Endothelial cell (in vitro differentiated cells): ENCODE measurements at places on chromosomes 4 and X. TPM values are rescaled to one million over a fixed set of nuclear protein-coding genes. Genes with fewer than 3 reads are reported as not detected.

- DNase-seq = no peak
Measured at GRCh38 chrX:69293776-69294601, 128.7 kb upstream of the PJA1 start.

DNA sequence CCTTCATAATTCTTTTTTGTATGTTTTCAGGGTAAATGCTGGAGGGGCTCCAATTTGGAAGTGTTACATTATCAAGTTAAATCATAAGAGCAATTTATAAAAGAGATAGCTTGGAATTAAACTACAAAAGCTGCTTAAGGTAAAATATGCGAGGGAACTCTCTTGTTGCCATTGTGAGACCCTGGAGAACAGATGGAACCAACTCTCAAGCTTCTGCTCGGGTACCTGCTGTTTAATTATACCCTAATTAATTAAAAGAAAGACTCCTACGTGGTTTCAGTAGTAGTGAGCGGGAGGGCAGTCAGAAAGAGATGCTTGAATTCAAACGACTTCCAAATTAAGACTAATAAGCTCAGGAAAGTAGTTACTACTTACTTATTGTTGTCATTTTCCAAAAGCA lies 313.1 kb upstream of the TACR3 start:
- DNase-seq = no peak

GRCh38 chr4:5955201-5955821 lies 62.4 kb upstream of the CRMP1 start:
- no peak for DNase-seq

DNA sequence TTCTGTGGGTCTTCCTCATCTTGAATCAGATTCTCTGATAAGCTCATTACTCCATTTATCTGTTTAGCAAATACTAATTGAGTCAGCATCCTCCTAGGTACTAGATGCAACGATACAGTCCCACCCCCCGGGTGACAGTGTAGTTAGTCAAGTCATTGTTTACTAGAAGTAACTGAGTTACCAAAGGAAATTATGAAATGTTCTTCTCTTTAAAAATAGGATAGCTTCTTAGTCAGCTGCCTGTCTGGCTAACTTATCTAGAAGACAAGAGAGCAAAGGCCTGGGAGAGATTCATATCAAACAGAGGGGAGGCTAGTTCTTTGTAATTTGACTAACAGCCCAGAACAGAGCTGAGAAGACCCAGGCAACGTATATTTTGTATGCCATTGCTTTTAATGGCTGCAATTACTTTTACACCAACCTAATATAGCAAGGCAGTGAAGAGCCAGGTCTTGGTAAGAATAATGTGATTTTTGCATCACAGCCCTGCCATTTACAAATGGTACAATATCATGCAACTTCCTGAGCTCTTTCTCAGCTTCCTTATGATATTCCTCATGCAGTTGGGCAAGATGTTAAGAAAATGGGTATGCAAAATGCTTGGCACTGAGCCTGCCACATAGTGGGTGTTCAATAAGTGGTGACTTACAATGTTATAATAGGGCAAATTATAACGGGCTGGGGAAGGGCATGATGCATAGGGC lies 149.9 kb downstream of the CHIC2 start:
- no peak for DNase-seq

- no peak for DNase-seq
Measured at GRCh38 chrX:125505207-125505606, 185.5 kb downstream of the TEX13C start.

DNA sequence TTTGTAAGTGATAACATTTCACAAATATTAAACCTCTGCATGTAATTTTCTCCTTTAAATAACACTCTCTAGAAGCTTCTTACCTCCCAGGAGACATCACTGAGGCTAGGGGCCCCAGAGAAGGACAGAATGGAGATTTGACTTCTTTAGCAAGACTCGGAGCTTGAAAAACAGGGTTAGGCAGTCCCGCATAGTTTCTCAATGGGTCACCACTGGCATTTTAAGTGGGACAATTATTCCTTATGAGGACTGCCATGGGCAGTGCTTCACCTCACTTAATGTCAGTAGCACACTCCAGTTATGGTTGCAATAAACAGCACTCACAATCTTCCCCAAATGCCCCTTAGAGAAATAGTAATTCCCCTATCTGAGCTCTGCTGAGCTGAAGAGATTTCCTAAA lies 66.7 kb upstream of the NOCT start:
- DNase-seq = no peak

Gene ANOS1
- 9.6 TPM for total RNA-seq

Gene THAP9
- 5.1 TPM for total RNA-seq
